ENCODE measurements at places on chromosomes 1 and 21.

- DNase-seq: no peak
Measured at GRCh38 chr1:165235155-165235776, 121.2 kb downstream of the LMX1A start.

DNA sequence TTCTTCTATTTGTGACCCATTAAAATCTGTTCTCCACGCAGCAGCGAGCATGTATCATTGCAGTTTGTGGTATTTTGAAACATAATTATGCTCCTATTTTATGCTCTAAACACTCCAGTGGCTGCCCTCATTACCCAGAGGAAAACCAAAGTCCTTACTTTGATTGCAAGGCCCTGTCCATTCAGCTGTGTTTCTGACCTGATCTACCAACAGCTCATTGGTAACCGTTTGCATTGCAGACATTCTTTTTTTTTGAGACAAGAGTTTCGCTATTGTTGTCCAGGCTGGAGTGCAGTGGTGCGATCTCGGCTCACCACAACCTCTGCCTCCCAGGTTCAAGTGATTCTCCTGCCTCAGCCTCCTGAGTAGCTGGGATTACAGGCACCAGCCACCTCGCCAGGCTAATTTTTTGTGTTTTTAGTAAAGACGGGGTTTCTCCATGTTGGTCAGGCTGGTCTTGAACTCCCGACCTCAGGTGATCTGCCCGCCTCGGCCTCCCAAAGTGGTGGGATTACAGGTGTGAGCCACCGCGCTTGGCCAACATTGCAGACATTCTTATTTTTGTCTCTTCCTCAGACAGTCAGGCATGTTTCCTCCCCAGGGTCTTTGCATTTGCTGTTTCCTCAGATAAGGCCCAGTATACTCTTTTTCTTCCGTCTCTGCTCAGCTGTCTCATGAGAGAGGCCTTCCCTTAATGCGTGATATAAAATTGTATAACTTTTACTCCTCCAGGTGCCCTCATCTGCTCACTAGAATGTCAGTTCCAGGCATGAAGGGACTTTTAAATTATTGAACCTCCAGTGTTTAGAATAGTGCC, 32.5 kb downstream of the THRAP3 start:
- no peak for DNase-seq

DNA sequence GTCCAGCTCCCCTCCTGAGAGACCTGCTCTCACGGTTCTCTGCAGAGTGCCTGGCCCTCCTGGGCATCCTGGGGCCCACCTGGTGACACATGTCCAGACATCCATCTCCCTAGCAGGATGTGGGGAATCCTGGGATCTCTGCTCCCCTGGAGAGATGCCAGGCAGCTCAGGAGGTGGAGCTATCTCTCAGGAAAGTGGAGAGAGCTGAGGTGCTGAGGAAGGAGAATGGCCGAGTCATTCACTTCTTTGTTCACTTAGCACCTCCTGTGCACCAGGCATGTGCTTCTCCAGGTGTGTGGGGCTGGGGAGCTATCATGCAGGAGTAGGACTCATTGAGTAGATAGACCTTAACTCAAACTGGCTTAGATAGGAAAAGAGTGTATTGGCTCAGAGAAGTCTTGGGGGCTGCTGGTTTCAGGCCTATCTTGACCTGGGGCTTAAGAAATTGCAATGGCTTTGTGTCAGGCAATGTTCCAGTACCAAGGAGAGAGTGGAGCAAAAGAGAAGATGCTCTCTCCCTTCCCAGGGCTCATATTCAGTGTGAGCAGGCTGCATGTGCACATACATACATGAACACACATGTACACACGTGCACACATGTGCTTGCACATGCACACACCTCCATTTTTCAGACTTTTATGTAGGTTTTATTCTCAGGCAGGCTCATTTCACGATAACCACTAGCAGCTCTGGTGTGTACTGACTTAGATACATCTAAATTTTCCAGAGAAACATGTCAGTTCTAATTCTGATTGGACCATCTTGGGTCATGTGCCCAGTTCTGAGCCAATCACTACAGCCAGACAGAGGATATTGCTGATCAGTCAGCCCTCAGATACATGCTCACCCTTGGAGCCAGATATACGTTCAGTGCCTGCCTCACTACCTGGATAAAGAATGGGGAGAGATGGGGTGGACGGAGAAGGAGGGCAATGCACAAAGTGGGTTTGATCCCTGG, 437.6 kb downstream of the PTPRU start:
- DNase-seq: no peak

DNA sequence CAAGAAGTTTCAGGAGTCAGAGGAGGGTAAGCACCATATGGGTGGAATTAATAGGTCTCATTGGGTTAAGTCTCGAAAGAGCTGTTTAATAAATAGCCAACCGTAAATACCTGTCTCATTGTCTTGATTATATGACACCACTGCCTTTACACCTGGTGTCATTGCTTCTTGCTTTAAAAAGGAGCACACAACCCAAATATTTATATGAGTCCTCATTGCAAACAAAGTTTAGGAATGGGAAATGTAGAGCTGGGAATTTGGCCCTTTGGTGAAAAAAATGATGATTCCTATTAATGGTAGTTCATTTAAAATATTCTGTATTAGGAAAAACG, 2.1 kb downstream of the BACH1 start:
- no peak for DNase-seq

DNA sequence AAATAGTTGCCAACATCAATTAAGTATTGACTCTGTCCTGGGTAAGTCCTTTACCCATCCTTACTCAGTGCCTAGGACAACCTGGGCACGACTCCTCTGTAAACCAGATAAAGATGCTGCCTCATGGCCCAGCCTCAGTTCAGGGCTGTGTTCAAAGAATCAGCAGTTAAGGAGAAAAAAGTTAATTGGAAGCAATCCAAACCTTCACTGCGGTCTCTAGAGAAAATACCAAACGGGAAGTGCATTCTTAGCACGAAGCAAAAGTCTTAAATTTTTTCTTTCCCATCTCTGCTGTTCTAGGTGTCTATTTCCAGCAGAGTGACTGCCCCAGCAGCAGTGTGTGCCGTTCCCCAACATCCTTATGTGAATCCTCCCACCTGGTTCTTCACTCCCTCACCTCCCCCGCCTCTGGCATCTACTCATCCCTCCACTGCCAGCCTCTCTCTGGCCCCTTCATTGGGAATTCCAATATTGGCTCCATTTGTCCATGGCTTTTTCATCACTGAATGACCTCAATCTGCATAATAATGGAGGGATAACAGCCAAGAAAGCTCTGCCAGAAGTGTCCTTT, 23.2 kb downstream of the KANK4 start:
- peak; percentile 59 for DNase-seq

All from suppressor macrophage treated with lipopolysaccharide for 1 hour (primary cell).